ENCODE measurements at places on chromosomes 2 and 18. TPM values are rescaled to one million over a fixed set of nuclear protein-coding genes. Genes with fewer than 3 reads are reported as not detected.

DNA sequence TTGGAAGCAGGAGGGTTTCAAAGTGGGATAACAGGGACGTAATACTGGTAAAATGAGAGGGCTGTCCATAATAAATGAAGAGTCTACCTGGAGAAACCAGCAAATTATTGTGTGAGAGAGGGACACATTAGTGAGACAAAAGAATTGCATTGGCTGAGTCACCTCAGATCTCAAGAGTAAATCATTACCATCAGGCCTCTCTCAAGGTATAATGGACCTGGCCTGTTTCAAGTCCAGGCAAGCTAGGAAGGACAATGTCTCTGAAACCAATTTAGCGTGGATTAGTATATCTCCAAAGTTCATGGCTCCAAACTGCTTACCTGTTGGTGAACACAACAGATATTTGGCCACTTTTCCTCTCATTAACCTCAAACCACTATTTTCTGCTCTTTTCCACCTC is 471.4 kb downstream of the CMPK2 start:
- DNase-seq: no peak

- DNase-seq: no peak
These were observed 3.2 kb downstream of the DSEL start for GRCh38 chr18:67513280-67513679.

- no peak for DNase-seq
These were observed 54.0 kb upstream of the LYPD6B start for GRCh38 chr2:148984449-148984848.

DNA sequence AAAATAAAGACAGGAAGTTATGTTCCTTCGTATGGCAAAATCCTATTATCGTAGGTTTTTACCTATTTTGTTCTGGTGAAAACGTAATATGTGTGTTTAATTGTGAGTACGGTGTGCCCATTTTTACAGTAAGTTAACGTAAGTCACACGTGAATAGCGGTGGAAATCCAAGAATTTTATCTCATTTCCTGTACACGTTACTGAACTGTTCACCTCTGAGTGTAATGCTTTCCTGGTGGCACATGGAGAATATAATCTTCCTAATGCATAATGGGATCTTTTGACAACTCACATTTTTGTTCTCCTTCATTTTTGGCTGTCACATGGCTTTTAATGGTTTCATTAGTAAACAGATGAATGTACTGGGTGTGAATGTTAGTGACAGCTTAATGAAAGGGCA is 28.2 kb downstream of the BCL2L11 start:
- no peak for DNase-seq

GRCh38 chr18:4211111-4211837 is 243.8 kb downstream of the DLGAP1 start:
- DNase-seq: no peak

DNA sequence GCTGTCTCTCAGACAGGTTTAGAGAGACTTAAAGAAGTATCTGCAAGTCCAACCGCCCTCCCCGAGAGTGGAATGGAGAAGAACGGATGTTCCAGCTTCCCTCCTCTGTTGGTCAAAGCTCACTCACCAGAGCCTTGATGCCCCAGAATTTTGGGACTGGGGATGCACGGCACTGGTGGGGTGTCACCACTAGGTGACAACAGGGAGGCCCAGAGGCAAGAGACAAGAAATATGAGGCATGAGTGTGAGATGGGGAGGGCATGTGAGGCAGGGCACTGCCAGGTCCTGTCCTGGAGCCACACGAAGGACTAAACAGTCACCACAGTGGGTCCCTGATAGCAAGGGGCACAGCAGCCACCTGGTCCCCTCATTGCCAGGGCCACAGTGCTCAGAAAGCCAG is 35.1 kb upstream of the SH3BP4 start:
- no peak for DNase-seq

- DNase-seq: no peak
These were observed 46.1 kb downstream of the TPGS2 start for GRCh38 chr18:36782710-36783109.

GRCh38 chr2:63853527-63854310 is 12.0 kb downstream of the UGP2 start:
- no peak for DNase-seq

- DNase-seq: no peak
These were observed 13.0 kb upstream of the SLC9A2 start for GRCh38 chr2:102606353-102606752.

- DNase-seq: no peak
These were observed 386.4 kb downstream of the PIK3C3 start for GRCh38 chr18:42341423-42341822.

GRCh38 chr18:47427072-47427471 is 175.6 kb upstream of the SKOR2 start:
- no peak for DNase-seq

GRCh38 chr2:120809609-120810440 is 74.2 kb downstream of the GLI2 start:
- no peak for DNase-seq

DNA sequence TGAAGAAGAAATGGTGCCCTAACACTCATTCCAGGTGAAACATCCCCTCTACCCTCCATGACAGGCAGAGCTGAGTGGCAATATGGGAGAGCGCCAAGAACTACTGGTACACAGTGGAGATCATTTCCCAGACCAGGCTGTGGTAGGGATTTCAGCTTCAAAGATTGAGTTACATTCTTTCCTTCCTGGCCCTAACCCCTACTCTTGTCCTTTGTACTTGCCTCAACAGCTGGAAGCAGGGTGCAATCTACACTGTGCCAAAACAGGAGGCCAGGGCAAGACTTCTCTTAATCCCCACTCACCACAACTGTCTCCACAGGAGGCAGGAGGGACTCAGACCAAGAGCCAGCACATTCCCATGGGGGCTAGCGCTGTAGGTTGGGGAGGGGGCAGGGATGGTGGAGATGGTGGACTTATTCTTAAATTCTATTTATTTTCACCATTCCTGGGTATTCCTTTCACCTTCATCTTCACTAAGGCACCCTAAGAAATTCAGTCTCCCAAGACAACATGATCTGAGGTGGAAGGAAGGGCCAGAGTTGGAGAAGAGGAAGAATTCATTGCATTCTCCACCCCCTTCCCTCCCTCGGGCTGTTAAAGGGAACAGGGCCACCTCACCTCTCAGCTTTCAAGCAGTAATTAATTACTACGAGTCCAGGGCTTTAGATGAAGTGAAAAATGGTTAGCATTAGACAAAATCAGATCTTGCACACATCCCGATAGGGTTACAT is 65.9 kb downstream of the AAK1 start:
- no peak for DNase-seq

DNA sequence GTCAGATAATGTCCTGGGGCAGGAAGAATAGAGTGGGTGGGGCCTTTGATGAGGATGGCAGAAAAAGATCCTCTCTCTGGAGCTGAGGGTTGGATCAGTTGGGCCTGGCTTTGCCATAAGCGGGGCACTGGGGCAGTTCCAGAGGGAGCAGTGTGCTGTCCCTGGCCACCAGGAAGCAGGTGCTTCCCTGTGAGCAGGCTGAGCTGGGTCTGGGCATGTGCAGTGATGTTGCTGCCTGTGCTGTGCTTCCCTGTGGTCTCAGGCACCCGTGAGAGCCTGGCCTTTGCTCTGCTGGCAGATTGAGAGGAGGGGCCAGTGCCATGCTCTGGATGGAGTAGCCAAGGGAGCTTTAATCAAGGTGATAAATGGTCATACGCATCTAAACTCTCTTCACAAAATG is 14.6 kb upstream of the NPPC start:
- DNase-seq: no peak

DNA sequence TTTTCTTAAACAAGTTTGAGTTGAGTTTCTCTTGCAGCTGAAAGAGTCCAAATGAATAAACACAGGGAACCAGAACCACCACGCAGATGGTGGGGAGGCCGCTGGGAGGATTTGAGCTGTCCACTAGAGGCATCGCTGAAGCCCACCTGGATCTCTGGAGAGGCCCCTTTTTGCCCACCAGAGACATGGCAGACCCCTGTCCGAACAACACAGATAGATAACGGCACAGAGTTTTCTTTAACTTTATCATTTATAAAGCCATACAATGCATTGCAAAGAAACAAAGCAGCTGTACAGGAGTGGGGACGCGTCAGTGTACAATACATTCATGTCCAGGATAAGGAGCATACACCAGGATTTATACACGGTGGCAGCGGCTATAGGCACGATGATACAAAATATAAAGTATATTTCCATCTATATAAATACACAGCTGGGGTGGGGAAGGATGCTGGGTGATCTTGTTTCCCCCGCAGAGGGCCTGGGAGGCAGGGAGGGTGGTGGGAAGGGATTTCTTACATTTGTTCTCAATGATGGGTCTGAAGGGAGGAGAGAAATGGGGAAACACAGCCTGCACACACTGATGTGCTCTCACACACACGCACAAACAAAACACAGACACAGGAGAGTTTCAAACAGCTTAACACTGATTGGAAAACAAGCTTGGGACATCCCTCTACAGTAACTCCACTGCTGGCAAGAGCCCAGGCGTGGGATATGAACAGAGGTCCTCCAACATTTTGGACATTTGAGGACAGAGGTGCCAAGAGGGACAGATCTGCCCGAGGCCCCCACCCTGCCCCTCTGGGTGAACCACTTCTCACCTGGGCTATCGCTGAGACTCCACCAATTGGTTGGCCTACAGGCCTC is 203.0 kb downstream of the TNS1 start:
- peak; percentile 5 for DNase-seq

DNA sequence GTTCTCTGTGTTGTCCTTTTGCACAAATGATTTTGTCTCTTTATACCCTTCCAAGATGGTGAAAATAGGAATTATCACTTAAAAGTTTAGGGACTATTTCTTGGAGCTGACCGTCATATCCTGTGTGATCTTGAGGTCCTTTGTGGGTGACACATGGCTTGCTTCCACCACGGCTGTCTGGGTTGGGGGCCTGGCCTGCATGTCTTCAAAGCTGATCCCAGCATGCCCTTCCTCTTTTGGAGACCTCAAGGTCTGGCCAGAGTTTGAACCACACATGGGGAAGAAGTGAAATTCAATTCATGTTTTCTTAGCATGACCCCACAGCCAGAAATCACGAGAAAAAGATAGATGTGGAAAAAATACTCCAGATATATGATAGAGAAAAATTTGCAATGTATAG is 14.0 kb downstream of the SFTPB start:
- DNase-seq: no peak

DNA sequence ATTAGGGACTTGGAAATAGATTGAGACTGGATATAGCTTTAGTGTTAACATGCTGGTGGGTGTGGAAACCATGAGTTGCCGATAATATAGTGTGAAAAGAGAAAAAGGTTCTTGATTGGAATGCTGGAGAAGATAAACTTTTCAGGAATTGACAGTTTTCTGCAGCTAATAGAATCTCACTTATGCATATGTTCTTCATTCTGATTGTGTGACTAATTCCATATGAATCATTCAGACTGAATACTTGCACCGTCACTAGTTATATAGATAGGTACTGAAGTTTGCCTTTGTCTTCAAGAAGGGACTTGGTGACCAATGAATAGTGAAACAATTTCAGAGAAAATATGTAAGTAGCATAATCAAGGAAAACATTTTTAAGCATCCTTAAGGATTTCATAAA is 225.7 kb upstream of the FOSL2 start:
- no peak for DNase-seq

GRCh38 chr2:195049372-195050031 is 607.5 kb upstream of the SLC39A10 start:
- no peak for DNase-seq

- no peak for DNase-seq
These were observed 5.6 kb downstream of the REL start for GRCh38 chr2:60886991-60887390.

- DNase-seq: no peak
These were observed 57.0 kb downstream of the EFR3B start for GRCh38 chr2:25098670-25099486.

GRCh38 chr2:195333869-195334268 is 323.2 kb upstream of the SLC39A10 start:
- no peak for DNase-seq

GRCh38 chr18:41113885-41114482 is 841.0 kb upstream of the PIK3C3 start:
- no peak for DNase-seq

GRCh38 chr2:223734346-223734745 is 103.0 kb downstream of the AP1S3 start:
- no peak for DNase-seq

DNA sequence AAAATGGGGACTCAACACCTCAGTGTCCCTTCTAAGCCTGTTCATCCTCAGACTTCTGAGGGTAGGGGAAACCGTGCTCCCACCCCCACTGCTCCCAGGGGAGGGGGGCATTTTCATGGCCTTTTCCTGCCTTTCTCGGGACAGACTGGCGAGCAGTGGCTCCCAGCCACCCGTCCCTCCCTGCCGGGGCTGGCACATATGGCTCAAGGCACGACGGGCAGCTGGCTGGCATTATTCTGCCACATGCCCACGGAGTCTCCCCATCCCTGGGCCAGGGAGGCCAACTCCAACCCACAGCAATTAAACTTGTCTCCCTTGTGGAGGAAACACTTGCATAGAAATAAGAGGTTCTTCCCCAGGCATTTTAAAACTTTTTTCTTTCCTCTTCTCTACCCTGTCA is 148.5 kb upstream of the CBLN2 start:
- DNase-seq: no peak

DNA sequence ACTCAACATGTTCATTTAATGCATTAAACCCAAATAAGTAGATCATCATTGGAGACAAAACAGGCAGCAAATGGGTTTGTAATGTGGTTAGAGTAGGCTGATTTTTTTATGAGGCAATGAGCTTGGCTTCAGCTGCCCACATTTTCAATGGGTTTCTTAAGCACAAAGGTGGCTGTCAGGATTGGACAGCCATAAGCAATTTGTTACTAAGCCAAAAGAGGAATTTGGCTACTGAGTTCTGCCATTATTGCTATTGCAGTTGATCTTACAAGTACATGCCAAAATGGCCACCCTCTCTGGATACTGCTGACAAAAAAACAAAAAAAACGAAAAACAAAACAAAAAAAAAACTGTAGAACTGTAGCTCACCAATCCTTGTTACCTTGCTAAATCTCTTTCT is 1348.0 kb upstream of the PIK3C3 start:
- no peak for DNase-seq

The ACOXL gene
- 0.26 TPM for total RNA-seq

The RESP18 gene
- not detected for total RNA-seq

The APOB gene
- total RNA-seq: not detected

The CYS1 gene
- not detected for total RNA-seq

The SLC14A1 gene
- 1.1 TPM for total RNA-seq

The RGPD8 gene
- 14.7 TPM for total RNA-seq

The CGREF1 gene
- 2.7 TPM for total RNA-seq

The POTEF gene
- not detected for total RNA-seq

The CEP68 gene
- total RNA-seq: 8.0 TPM

The CD8B gene
- 0.87 TPM for total RNA-seq

The HNRNPA3 gene
- 311 TPM for total RNA-seq

The ACTG2 gene
- total RNA-seq: not detected

The PREPL gene
- total RNA-seq: 25.2 TPM

The LRRC30 gene
- total RNA-seq: not detected

The PSMA8 gene
- 1.3 TPM for total RNA-seq

The RGPD3 gene
- 0.24 TPM for total RNA-seq

The DYSF gene
- not detected for total RNA-seq

The POTEI gene
- not detected for total RNA-seq
